Epithelial cell of proximal tubule (primary cell): ENCODE measurements at places on chromosomes 3 and 15.
A peak's percentile ranks its signal among the peaks of the same experiment; 100 is the strongest.

DNA sequence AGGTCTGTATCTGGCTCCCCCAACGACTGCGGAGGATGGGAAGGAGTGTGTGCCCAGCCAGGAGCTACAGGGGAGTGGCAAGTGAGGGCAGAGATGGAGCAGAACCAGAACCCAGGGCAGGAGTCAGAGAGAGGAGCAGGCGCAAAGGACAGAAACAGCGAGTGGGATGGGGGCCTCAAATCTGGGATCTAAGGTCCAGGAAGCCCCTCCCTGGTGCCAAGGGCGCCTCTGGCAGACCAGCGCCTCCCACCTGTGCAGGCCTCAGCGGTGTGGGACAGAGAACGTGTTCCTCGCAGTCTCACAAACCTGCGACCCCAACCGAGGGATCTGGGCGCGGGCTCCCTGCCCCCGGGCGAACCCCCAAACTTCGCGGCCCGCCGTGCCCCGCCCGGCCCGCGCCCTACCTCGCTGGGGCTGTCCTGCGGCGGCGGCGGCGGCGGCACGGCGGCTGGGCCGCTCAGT, 301 bp downstream of the PCBP4 start:
- DNase-seq = no peak

DNA sequence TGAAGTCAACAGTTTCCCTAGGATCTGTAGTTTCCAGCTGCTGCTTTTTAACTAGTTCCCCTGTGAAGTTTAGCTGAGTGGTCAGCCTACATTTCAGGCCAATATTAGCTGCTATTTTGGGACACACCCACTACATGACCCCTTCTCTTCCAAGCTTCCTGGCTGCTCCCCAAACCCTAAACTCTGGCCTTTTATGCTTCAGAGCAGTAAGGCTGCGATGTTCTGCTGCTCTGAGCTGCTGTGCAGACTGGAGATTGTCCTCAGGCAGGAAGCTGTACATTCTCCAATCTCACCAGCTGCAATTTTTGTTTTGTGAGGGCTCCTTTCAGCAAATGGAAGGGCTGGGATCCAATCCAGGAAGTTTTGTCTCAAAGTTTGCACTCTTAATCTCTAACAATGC, 48.0 kb upstream of the WDR72 start:
- no peak for DNase-seq

- DNase-seq = no peak
Measured at GRCh38 chr3:85475346-85475745, 516.6 kb downstream of the CADM2 start.

- no peak for DNase-seq
Measured at GRCh38 chr15:41797201-41797944, 23.1 kb downstream of the MAPKBP1 start.

DNA sequence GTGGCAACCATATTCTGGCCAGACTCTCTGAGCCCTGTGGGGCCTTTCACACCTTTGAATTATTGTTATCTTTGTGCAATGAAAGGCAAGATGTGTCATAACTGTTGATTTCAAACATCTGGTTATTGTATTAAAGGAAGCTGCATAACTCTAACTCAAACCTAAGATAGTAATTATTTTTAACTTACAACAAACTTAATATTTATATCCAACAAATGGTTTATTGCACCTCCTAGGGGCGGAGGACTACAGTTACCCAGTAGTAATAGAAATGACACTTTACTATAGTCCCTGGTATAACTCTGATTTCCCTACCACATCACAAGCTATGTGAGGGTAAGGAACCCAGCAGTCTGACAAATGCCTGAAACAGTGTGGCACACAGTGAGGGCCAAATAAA, 363.9 kb upstream of the SUCLG2 start:
- no peak for DNase-seq

DNA sequence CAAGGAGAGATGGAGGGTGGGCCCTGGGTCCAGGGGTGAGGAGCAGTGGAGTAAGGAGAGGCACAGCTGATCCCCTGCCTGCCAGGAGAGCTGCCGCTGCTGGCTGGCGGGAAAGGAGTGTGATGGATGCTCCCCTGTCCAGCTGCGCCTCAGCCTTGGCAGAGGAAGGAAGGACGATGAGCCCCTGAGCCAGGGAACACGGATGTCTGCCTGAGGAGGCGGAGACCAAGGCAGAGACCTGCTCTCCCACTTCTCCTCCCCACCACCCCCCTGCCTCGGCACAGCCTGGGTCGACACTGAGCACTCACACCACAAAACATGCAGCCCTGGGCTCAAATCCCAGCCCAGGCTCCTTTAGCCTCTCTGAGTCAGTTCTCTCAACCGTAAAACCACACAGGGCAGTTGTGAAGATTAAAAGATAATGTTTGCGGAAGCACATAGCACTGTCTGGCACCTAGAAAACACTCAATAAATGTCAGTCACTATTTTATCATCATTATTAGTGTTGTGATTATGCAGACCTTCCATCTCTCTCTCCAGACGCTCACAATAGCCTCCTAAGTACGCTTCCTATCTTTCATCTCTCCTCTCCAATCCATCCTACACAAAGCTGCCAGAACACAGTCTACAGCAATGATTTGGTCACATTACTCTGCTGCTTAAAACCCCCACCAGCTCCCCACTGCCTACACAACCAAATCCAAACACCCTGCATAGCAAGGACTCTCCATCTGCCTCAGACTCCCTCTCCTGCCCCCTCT, 52.2 kb downstream of the SEMA5B start:
- no peak for DNase-seq

GRCh38 chr3:184604039-184604601, 42.5 kb downstream of the EPHB3 start:
- DNase-seq = no peak

GRCh38 chr3:16255726-16256125, 9.0 kb downstream of the DPH3 start:
- no peak for DNase-seq

DNA sequence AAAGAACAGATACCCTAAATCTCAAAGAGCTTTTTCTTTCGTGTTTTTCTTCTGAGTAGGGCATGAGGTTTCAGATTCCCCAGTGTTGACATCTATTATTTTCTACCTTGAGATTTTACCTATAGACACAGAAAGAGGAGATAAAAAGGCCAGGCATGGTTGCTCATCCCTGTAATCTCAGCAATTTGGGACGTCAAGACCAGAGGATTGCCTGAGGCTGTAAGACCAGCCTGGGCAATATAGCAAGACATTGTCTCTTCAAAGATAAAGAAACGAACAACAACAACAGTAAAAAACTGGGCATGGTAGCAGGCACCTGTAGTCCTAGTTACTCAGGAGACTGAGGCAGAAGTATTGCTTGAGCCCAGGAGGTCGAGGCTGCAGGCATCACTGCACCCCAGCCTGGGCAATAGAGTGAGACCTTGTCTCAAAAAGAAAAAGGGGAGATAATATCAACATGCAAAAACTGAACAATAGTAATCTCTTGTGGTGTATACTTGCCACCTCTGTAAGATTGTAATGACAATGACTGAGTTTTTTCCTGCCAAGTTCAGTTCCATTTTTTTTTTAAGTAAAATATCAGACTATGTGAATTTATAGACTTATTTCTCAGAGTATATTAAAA, 71.3 kb downstream of the MBNL1 start:
- no peak for DNase-seq

- peak; percentile 69 for DNase-seq
Measured at GRCh38 chr3:110420158-110420641, 651.4 kb upstream of the NECTIN3 start.

DNA sequence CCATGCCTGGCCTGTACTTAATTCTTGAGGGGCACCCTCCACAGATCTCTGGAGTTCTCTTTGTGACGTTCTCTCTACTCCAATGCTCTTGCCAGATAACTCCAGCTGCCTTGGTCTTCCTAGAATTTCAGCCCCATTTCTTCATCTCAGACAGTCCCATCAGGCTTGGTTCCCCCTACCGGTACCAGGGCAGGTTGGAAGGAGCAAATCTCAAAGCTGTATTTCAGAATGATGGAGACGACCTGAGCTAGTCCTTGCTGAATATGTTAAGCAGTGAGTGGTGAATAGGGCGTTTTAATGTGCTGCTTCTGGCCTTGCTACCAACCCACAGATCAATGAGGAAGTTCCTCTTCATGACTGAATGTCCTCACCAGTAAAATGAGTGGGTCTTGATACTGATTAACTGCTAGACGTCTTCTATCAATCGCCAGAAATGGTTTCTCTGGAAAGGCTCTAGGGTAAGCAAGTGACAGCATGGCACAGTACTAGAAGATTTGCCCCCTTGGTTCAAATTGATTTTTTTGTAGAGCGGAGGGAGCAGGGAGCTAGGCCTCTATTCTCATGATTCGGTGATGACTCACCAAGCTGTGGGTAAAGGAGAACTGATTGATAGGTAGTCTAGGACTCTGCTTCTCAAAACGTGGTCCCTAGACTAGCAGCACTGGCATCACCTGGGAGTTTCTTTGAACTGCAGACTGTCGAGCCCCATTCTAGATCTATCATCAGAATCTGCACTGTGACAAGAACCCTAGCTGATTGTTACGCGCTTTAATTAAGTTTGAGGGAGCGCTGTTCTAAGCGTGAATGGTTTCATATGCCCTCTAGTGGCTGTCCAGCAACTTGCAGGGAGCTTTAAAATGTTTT, 67.8 kb downstream of the UBP1 start:
- DNase-seq = no peak

- DNase-seq = no peak
Measured at GRCh38 chr15:81411051-81411450, 37.0 kb upstream of the TMC3 start.

- no peak for DNase-seq
Measured at GRCh38 chr3:52231502-52232278, 6.2 kb upstream of the TLR9 start.

GRCh38 chr3:38151667-38152265, 13.3 kb downstream of the MYD88 start:
- no peak for DNase-seq

DNA sequence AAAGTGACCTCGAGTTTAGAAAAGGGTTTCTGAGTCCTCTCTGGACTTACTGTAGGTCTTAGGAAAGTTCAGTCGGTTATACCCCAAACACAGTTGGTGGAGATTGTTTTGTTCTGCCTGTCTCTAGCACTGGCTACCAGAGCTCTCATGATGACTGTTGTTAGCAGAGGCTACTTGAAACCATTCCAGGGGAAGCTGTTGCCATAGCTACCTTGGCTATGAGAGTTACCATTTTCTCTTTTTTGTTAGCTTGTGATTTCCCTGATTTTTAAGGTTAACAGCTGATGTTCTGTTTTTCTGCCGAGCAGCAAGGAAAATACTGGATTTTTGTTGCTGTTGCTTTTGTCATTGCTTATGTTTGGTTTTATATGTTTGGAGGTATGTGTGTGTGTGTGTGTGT, 26.7 kb downstream of the ABHD2 start:
- DNase-seq = no peak

DNA sequence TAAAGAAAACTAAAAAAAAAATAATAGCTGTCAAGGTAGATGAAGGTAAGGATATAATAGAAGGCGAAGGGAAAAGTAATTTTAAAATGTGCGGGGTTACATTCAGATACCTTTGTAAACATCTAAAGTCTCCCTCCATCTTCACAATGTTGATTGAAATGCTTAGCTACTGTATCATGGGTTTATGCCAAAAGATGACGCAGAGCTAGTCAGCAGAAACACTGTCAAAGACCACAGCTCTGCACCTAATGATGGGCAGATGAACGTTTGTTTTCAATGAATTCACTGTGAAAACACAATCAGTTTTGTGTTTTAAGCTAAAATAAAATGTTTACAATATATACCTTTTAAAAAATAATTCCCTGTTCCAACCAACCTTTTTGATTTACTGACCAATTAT, 61.2 kb downstream of the RFTN1 start:
- no peak for DNase-seq

DNA sequence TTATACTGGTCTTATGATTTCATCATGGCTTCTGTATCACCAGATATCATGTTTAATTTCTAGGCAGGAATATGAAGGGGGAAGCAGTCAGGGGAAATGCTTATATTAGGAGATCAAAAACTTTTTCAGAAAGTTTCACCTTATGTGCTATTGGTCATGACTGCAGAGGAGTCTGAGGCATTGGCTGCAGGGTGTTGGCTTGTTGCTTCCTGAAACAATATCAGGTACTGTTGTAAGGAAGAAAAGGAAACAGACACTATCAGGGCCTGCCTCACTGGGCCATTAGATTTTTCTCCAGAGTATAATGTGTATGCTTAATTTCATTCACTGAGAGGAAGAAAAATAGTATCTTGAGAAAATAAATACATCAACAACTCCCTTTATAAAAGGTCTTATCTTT, 34.7 kb downstream of the LEKR1 start:
- no peak for DNase-seq

GRCh38 chr3:139457066-139457465, 19.2 kb downstream of the RBP2 start:
- DNase-seq = no peak

- no peak for DNase-seq
Measured at GRCh38 chr3:11847607-11848006, 922 bp upstream of the TAMM41 start.

- DNase-seq = peak; percentile 10
Measured at GRCh38 chr3:153043729-153044328, 118.2 kb upstream of the RAP2B start.

- no peak for DNase-seq
Measured at GRCh38 chr3:128054367-128054766, 2.1 kb downstream of the SEC61A1 start.

DNA sequence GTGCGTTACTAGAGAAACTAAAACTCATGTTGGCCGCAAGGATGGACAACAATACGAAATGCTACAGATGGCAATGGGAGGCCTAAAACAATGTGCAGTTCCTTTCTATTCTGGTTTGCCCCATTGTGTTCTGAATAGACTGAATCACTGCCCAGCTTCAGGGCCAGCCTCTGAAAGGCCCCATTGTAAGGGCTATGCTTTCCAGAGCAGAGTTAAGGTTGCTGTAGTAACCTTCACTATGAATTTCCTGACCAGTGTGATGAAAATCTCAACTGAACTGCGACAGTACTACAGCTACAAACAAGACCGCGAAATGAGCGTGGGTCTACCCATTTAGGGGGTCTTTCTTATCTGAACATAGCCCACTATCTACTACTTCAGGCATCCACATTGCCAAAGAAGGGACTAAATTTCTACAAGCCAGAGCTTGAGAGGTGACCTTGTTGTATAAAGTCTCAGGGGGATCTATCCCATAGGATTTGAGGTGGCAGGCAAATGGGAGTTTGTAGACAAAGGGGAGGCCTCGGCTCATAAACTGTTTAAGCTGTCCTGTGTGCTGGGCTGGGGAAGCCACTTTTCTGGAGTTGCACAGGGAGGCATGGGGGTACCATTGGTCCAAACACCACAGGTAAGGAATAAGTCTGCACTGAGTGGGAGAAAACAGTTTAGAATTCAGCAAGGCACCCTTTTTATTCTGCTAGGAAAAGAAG, 80.1 kb downstream of the MYO1E start:
- DNase-seq = no peak

DNA sequence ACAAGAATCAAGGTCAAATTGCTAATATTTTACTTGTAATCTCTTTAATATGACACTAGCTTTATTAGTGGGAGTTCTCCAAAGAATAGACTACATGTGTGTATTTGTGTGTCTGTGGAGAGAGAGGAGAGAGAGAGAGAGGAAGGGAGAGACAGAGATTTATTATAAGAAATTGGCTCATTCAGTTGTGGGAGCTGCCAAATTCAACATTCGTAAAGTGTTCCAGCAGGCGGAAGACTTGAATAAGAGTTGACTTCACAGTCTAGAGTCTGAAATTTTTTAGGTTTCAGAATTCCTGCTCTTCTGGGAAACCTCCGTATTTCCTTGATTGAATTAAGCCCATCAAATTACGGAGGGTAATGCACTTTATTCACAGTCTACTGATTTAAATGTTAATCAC, 4.7 kb upstream of the CLDN1 start:
- no peak for DNase-seq
